ENCODE measurements at places on chromosomes 2 and 18.

GRCh38 chr18:6891788-6892187 lies 162.3 kb downstream of the ARHGAP28 start:
- no peak for DNase-seq

GRCh38 chr2:217893440-217893839 lies 109.4 kb downstream of the TNS1 start:
- no peak for DNase-seq

DNA sequence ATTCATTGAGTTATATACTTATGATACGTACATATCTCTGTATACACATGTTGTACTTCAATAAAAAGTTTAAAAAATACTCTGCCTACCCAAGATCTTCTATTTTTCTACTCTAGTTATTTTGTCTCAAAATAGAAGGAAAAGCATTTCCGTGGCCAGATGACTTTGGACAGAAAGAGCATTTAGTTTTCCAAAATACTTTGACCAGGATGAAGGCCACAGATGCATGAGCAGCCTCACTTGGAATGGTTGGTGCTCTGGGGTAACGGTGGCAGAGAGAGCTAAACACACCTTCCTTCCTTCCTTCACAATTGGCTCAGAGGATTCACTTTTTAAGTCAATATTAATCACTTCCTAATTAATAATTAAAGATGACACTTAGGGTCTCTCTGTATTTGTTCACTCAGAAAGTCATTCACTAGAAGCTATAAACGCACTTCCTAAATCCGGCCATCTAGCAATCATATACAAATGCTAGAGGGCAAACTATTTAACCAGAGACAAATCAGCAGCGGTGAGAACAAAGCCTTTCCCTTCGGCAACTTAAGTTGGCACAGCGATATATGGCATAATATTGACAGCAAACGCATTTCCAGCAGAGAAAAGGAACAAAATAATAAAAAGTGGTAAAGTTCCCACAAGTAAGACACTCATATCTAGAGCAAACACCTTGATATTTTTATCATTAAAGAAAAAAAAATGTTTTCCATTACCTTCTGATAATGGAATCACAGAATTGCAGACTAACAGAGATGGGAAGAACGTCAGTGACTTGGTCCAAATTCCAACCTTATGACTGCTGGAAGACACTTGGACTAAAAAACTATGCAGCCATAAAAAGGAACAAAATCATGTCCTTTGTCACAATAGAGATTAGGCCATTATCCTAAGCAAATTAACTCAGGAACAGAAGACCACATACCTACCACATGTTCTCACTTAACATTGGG lies 55.9 kb upstream of the NARS1 start:
- DNase-seq: no peak

DNA sequence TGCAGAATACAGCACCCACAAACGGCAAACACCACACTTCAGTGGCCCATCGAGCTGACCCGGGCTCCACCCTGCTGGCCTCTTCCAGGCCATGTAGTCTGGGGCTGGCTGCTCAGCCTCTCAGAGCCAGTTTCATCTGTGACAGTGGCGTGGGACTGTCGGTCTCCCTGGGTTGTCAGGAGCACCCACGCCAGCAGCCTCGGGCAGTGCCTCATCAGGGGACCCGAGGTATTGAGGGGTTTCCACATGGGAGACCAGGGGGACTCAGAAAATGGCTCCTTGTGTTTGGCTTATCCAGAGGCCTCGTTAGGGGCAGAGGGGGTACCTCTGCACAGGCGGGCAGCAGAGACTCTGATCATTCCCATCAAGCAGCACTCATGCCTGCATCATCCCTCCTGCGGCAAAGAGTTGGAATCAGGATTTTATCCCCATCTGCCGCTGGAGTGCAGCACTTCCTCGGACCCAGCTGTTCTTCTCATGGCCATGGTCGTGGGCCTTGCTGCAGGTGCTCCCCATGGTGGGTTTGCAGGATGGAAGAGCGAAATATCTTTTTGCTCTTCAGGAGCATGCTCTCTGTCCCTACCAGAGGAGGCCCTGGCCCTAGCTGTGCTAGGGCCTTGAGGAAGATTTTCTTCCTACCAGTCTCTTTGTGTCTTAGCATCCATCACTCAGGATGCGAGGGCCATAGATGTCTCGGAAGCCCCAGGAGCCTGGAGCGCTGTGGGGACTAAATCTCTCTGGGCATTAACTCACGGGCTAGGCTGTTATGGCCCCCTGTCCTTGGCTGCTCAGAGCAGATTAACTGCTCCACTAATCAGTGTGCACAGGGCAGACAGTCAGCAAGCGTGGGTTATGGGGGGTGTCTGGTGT lies 100.8 kb downstream of the CLIP4 start:
- no peak for DNase-seq
